Left ventricle myocardium superior (tissue), 1 donor: ENCODE measurements at places on chromosomes 6 and 20. TPM values are rescaled to one million over a fixed set of nuclear protein-coding genes. Genes with fewer than 3 reads are reported as not detected.
A peak's percentile ranks its signal among the peaks of the same experiment; 100 is the strongest.

The PRKN gene
- 23.1 TPM for total RNA-seq

The GNRH2 gene
- not detected for total RNA-seq

The CRISP3 gene
- not detected for total RNA-seq

The GABRR2 gene
- total RNA-seq = 0.52 TPM

The ARHGAP18 gene
- 5.7 TPM for total RNA-seq

The WFDC10B gene
- not detected for total RNA-seq

DNA sequence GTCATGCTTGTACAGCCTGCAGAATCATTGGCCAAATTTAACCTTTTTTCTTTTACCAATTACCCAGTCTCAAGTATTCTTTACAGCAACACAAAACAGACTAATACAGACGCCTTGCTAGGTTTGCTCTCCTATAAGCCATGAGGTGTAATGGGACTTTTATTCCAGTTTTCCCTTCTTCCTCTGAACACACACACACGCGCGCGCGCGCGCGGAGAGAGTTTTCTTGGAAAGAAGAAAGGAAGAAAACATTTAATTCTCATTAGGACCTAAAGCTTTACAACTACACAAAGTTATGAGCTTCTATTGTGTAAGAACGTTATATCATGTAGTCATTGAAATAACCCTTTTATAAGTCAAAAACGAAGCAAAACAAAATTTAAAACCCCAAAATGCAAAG is 681.6 kb upstream of the FLRT3 start:
- no peak for DNase-seq

GRCh38 chr20:56630086-56630493 is 984 bp downstream of the TFAP2C start:
- peak; percentile 36 for DNase-seq

DNA sequence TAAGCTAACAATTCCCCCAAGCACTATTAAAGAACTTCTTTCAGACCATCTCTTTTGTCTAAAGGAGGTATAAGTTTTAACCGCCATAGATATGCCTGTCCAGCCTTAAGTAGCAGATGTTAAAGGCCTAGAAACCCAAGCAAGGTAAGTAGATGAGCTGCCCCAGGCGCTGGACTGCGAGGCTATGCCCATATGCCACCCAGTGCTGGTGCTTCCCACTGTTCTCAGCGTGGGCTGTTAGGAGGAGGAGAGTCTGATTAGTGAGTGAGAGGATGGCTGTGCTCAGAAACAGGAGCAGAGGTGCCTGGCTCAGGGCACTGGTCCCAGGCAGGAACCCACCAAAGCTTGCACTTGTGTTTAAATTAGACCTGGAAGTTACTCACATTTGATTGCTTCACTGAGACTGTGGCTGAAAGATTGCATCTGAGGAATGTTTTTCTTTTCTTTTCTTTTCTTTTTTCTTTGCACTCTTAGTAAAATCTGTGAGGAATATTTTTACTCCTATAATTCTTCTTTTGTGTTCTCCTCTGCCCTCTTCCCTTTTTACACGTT is 32.2 kb downstream of the PRPH2 start:
- DNase-seq = no peak

DNA sequence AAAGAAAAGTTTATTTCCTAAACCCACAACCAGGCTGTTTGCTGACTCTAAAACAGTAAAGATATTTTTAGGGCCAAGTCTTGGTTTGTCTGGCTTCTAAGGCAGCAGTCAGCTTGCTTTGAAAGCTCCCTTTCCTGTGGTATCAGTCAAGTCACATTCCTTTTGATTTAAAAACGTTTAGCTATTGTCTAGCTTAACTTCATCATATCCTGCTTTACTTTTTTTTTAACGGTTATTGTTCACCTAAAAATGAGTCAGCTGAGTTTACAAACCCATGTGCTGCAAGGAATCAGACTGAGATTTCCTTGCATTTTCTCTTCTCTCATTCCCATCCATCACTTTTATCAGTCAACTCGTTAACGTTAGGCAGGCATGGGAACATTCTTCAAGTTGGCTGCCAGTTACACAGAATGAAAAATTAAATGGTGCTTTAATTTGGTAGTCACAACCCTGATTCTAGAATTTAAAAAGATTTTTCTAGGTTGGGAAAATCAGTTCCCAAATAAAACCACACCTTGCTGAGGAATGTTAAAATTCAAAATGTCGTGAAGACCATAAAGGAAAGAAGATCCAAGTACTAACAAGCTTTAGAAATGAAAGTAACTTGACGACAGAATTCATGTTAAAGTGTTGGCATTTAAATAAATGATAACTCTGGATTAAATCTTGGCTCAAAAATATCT is 45.9 kb downstream of the ELOVL5 start:
- no peak for DNase-seq

DNA sequence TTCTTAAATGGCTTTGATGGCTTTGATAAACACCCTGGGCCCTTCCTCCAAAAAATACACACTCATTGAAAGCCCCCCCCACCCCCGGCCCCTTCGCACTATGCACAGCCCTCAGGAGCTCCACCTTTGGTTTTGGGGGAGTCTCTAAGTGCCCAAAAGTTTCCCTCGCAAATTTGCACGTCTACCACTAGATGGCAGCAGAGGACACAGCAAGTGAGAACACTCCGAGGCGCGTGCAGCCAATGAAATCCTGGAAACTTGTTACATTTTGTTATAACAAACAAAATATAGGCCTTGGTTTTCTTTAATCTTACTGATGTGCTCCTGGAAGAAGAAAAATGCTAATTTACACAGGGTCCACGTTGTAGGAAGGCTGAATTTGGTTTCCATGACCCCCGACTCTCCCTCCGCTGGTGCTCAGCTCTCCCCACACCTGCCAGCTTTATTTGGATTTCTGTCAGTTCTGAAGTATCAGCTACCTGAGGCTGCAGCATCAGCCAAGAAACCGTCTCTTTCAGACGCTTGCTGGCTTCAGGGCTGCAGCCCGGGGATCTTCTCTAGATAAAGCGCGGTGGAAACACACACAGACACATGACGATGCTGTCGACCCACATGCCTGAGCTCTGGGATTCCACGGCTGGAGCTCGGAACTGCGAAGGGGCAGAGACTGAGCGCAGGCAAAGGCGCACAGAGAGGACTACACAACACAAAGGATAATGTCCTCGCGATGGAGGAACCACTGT is 148.3 kb upstream of the RPS6KA2 start:
- DNase-seq = peak; percentile 44

DNA sequence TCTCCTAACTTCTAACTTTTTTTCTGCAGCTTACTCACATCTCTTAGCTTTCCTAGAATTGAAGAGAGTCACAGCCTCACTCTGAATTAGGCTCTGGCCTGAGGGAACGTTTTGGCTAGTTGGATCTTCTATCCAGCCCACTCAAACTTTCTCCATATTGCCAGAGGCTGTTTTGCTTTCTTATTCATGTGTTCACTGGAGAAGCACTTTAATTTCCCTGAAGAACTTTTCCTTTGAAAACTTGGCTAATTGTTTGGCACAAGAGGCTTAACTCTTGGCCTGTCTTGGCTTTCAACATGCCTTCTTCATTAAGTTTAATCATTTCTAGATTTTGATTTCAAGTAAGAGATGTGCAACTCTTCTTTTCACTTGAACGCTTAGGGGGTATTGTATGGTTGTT is 138.2 kb upstream of the PLCB4 start:
- DNase-seq = no peak

DNA sequence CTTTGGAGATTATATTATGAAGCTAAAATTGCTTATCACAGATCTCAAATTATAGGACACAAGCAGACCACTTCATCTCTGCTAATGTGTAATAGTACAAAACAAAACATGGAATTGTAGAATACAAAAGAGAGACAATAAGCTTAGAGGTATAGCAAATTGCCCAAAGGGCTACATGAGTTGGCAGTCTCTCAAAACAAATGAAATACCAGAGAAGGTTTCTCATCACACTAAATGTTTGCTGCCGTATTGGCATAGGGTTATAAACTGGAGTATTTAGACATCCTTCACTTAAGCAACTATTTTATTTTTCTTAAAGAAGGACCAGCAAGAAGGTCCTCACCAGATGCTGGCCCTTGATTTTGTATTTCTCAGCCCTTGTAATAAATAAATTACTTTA is 5.9 kb upstream of the EYA4 start:
- no peak for DNase-seq
